ENCODE measurements at places on chromosomes 3 and 15. TPM values are rescaled to one million over a fixed set of nuclear protein-coding genes. Genes with fewer than 3 reads are reported as not detected.

Gene SHF
- total RNA-seq: 4.1 TPM

- DNase-seq: no peak
Measured at GRCh38 chr15:79060175-79060574, 30.4 kb downstream of the RASGRF1 start.

Gene SLC12A1
- total RNA-seq: not detected

Gene SPTSSB
- total RNA-seq: not detected

GRCh38 chr15:59531066-59531675, 80.4 kb upstream of the GCNT3 start:
- no peak for DNase-seq

DNA sequence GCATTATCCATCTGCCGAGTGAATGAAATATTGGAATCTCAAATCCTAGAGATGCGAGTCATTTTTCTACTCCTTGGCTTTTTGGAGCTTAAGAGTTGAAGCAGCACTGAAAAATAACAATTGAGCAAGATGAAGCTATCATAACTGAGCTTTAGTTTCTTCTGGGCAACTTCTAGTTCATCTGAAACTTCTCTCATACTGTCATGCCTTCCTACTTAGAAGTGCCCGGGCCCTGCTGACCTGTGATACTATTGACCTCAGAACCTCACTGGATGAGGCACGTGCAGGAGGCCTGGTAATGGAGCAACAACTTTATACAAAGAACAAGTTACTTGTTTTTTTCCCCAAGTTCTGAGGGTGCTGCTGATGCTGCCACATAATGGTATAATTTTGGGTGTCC, 48.5 kb upstream of the P3H2 start:
- DNase-seq: no peak

- no peak for DNase-seq
Measured at GRCh38 chr15:32636908-32637567, 4.5 kb upstream of the SCG5 start.

GRCh38 chr3:46946416-46946815, 30.1 kb downstream of the CCDC12 start:
- DNase-seq: no peak

Gene PRSS50
- total RNA-seq: not detected

Gene CKMT1B
- not detected for total RNA-seq

Gene CCDC9B
- total RNA-seq: 23.9 TPM

Gene SLC22A14
- 0.29 TPM for total RNA-seq

DNA sequence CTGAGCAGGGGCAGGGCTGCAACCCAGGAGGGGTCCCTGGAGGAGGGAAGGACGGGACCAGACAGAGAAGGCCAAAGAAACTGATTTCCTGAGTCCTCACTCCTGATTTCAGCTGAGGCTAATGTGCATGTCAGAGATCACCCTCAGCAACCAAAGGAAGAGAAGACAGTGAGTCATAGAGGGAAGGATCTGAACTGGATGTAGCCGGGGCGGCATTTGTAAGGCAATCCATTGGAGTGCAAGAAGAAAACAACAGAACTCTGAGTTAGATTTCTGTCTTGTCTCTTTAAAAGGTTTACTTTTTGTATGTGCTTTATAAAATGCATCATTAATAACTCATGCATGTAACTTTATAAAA, 105.3 kb upstream of the AGBL1 start:
- no peak for DNase-seq
